T-helper 1 cell (primary cell): ENCODE measurements at places on chromosomes 4 and X.

DNA sequence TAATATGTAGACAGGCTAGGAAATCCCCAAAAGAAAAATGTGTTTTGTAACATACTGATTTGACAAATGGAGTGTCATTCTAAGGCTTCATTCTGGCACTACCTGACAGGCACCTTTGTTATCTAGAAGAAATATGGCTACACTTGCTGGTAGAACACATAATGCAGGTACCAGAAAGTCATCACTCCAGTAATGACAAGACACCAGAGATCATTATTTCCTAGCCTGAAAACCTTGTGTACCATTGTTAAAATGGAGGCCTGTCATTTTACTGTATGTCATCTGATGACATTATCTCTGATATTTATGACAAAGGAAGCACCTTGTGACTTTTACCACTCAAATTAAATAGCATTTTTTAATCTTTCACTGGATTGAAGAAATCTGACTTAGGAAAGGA is 13.5 kb upstream of the FGF5 start:
- no peak for DNase-seq

GRCh38 chrX:97895751-97896150 is 1012.0 kb downstream of the RPA4 start:
- no peak for DNase-seq

DNA sequence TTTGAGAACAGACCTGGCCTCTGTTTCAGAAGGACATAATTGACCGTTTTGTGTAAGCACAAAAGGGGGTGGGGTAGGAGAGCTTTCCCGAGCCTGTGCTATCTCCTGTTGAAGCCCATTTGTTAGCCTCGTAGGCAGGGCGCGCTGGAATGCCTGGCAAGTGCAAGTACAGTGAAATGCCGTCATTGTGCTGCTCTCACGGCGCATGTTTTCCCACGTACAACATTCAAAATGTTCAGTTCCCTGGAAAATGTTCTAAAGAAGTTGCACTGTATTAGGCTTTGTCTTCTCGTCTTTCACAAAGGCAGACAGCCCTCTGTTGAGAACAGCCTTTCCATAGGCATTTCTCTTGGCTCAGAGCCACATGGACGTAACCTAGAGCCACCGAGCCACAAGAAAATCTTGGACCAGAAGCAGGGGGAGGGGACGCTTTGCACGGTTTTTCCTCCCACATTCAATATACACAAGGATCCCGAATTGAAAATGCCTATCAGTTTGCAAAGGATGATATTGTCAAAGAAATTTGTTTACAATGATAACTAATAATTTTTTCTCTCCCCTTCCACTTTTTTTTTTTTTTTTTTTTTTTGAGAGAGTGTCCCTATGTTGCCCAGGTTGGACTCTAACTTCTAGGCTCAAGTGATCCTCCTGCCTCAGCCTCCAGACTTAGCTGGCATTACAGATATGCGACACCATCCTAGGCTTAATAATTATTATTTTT is 54.6 kb upstream of the RAPGEF2 start:
- DNase-seq = no peak

- DNase-seq = no peak
Measured at GRCh38 chrX:45524296-45524695, 323.6 kb upstream of the DIPK2B start.

- DNase-seq = no peak
Measured at GRCh38 chrX:37976153-37976552, 30.2 kb upstream of the SYTL5 start.

DNA sequence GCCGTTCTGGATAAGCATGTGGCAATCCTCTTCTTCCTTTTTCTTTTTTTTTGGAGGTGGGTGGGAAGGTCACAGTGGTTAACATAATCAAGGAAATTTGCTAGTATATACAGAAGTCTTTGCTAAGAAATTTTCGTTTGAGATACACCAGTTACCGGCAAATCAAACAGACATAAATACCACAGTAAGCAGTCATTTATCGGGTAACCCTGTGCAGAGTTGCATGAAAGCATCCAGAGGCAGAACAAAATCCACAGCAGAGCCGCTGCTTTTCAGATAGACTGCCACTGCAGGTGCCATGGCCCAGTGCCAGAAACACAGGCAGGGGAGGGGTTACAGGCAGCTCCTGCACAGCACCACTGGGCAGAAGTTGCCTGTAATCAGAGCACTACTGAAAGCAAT is 179.1 kb upstream of the MAB21L2 start:
- no peak for DNase-seq

DNA sequence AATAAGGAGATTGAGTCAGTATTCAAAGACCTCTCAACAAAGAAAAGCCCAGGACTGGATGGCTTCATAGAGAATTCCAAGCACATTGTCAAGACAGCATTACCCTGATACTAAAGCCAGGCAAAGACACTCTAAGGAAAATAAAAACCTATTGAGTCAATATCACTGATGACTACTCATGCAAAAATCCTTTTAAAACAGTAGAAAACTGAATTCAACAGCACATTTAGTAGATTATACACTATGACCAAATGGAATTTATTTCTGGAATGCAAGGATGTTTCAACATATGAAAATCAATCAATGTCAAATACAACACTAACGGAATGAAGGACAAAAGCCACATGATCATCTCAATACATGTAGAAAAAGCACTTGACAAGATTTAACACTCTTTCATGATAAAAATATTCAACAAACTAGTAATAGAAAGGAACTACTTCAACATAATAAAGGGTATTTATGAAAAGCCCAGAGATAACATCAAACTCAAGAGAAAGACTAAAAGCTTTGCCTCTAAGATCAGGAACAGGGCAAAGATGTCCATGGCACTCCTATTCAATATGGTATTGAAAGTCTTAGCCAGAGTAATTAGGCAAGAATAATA is 633.3 kb downstream of the ANKRD50 start:
- no peak for DNase-seq

DNA sequence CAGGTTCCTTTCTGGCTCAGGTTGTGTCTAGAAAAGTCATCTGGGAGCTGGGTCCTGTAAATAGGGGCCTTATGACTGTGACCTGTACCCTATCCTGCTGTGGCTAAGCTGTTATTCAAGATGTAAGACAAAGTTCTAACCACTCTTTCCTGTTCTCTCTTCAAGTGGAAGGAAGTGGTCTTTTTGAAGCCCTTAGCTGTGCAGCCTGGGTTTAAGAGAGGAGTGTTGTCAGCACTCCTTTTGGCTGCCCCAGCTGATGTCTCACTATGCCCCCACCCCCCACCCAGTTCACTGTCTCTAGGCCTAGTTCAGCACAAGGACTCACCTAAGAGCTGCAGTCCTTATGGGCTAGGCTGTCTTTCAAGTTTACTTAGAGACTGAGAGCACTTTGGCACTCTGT is 1069.5 kb downstream of the FAM133A start:
- DNase-seq = no peak

GRCh38 chr4:144750348-144750747 is 104.4 kb downstream of the HHIP start:
- DNase-seq = no peak

DNA sequence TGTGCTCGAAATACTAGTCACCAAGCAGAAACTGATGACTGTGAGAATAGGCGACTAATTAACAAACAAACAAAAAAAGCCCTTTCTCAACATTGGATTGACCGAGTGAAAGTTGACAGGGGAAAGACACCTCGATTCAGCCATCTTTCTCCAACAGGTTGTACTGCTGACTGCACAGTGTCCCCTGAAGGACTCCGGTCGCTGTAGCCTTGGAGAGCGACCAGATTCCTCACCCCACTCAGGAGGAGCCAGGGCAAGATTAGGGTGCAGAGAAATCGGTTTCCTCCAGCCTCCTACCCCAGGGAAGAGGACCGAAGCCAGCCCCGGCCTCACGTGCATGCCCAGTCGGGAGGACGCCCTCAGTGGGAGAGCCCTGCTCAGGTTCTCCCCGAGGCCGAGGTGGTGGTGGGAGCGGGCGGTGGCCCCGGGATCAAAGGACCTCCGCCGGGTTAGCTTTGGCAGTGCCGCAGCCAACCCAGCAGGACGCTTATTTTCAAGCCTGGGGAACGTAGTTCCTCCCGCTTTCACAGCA is 1.1 kb upstream of the RAP1GDS1 start:
- DNase-seq = peak; percentile 9

GRCh38 chr4:41839916-41840854 is 91.7 kb upstream of the PHOX2B start:
- DNase-seq = no peak

- DNase-seq = no peak
Measured at GRCh38 chr4:39287223-39287622, 78.9 kb downstream of the RFC1 start.
